ENCODE measurements at places on chromosomes 5 and 9.

DNA sequence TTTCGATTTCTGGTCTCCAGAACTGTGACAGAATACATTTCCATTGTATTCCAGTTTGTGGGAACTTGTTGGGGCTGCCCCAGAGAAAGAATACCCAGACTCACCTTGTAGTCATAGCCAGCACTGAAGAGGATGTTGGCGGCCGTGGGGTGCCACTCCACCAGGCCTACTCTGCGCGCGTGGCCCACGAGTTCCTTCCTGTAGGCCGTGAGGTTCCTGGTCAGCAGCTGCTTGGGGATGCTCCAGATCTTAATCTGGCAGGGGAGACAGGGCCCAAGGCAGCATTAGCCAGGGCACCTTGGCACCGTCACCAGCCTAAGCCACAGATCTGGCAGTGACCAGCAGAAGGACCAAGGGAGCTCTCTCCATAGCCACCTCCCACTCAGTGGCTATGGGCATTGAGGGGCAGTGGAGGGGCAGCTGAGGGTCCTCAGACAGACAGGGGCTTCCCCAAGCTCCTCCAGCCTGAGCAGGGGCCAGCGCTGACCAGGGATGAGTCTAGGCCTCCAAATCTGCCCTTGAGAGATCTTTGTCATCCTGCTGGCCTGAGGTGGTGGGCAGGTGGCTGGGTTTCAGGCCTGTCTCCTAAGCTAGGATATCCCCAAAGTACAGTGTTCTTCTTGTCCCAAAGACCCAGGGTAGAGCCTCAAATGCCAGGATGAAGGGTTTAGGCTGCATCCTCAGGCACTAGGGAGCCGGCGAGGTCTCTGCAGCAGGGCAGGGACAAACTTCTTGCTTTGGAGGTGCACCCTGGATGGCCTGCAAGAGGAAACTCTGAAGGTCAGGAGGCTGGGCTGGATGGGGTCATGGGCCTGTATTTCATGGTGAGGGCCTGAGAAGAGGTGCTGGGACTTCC is 15.9 kb upstream of the TRIM14 start:
- no peak for DNase-seq

DNA sequence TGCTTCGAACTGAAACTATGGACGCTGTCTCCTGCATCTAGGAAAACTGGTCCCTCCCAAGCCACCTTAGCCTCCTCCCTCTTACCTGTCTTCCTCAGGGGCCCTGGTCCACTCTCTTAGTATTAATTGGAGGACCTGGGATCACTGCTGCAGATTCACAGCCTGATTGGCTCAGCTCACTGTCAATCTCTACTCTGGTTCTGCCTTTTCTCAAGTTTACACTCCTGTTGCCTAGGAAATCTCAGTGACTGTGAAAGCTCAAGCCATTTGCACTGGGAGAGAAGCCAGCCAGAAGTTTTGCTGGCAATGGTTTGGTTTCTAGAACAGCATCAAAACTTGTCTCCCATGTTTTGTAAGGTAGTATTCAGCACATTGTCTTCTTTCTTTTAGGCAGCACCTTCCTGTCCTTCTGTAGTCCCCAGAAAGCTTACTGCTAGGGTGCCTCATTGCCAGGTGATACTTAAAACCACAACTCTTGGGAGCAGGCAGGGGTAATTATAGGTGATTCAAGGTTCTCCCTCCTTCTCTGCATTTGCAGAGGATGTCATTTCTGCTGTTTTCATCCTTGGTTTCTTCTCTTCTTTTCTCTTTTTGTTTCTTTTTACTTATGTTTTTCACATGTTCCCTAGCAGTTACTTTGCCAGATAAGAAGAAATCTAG is at the start of gene CAPSL:
Gene CAPSL, minus strand, starts transcription at position 55 of the 660 bp plus-strand sequence. CDS start 17,502 bp downstream, outside the sequence.
- peak; percentile 5 for DNase-seq

GRCh38 chr9:135536216-135536615 is 9.7 kb upstream of the OBP2A start:
- DNase-seq: no peak

GRCh38 chr9:14281136-14281795 is 32.7 kb downstream of the NFIB start:
- DNase-seq: no peak

DNA sequence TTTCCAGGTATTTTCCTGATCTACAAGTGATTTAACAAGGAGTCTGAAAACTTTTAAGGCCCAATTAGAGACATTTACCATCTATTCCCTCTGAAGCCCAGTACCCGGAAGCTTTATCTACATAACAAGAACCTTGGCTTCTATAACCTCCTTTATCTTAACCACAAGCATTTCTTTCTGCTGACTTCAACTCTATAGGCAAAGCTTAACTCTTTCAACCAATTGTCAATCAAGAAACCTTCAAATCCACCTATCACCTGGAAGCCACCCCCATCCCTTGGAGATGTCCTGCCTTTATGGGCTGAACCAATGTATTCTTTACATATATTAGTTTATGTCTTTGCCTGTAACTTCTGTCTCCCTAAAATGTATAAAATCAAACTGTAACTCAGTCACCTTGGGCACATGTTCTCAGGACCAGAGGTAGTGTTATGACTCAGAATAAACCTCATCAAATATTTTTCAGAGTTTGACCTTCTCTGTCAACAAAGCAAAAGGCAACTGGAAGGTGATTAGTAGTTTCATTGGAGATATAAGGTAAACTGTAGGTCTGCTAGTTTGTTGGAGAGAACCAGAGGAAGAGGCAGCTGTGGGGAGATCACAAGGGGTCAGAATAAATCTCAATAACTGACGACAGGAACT is 13.0 kb upstream of the RIMOC1 start:
- DNase-seq: no peak

- peak; percentile 50 for DNase-seq
Measured at GRCh38 chr5:68711293-68712200, 382.3 kb upstream of the SLC30A5 start.

DNA sequence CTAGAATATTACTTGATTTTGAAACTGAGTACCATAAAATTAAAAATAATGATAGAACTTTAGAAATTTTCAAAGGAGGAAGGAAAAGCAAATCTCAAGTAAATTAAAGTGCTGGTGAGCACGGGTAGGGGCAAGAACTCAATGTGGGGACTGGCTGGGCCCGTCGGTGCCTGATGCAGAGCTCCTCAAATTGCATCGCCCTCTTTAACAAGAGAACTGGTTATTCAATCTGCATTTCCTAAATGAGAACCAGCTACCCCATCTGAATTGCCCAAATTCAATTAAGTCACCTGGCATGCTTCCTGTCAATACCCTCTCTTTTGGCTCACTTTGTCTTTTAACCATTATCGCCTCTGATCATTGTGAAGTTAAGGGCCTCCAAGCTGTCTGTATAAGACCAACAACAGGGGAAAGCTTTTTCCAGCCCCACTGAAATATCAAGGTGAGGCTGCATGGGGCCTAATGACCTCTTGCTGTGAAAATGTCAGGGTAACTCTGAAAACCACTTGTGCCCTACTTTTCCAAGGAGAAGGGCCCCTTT is 316.7 kb downstream of the SLIT3 start:
- no peak for DNase-seq

DNA sequence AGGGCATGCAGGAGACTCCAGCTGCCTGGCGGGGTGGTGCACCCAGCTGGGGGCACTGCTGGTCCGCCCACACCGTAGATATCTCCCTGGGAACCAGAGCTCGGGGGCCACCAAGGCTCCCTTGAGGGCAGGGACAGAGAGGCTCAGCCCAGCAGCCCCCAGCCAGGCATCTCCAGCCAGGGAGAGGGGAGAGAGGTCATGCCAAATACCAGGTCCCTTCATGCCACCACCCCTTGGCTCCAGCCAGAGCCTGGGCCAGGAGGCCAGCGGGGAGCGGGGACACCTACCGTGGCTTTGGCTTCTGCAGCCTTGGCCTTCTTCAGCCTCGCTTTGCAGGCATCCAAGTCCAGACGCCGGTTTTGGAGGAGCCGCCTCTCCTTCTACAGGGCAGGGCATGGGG is 14.0 kb downstream of the SH3GLB2 start:
- no peak for DNase-seq

DNA sequence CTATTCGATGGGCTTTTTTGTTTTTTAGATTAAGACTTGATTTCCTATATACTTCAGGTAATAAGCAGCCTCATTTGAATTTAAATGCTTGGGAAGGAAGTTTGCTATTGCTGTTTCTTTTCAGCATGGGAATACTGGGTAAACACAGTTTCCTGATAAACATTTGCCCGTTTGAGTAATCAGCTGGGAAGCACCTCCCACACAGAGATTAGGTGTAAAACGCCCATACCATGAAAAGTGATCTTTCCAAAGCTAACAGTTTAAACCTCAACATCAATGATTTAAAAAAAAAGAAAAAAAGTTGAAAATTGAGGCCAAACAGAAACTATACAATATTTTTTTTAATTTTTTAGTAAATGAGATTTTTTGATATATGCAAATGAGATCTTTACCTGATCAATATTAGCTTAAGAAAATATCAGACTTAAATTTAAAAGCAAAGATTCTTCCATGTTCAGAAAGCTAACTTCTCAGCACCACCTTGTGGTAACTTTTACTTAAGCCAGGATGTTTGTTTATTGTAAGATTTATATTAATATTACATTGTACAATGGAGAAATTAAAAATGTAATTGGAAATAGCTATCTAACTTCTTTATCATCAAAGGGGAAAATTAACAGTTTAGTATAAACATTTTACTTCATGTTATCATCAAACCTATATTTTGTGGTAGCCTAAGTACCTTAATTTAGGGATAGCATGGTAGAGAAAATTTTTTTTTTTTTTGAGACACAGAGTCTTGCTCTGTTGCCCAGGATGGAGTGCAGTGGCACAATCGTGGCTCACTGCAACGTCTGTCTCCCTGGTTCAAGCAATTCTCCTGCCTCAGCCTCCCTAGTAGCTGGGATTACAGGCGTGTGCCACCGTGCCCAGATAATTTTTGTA is 39.8 kb downstream of the F2RL2 start:
- DNase-seq: no peak

DNA sequence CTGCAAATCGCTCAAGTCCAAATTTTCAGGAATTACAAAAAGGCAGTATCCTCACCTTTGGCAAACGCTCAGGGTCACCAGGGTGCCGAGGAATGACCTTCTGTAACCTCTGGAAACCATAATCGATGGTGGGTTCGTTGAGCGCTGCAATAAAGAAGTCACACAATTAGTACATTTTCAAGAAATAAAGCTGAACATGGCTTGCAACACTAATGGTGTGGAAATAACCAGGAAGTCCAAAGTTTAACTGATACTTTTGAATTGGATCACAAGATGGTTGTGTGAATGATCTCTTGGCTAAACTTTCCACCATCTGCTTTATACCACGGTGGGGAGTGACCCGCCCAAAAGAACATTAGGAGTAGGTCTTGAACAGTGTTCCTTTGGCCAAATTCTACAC is 368.7 kb downstream of the EBF1 start:
- no peak for DNase-seq

- no peak for DNase-seq
Measured at GRCh38 chr9:137299203-137299565, 2.9 kb downstream of the NRARP start.

DNA sequence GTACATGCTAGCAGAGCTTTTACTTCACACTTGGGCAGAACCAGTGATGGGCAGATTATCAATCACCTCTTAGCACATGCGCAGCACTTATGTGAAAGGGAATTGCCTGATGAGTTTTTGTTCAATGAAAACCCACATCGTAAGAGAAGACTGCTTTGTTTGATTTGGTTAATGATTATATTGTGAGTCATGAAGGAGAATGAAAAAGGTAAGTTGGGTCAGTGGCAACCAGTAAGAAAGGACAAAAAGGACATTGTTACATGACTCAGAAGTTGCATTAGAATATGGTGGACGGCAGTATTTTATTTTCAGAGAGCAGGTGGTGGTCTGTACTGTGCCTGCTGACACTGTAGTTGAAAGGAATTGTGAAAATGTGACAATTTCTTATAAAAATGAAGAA is 127.4 kb downstream of the AOPEP start:
- DNase-seq: no peak

- DNase-seq: no peak
Measured at GRCh38 chr9:18441261-18441660, 32.7 kb upstream of the ADAMTSL1 start.

DNA sequence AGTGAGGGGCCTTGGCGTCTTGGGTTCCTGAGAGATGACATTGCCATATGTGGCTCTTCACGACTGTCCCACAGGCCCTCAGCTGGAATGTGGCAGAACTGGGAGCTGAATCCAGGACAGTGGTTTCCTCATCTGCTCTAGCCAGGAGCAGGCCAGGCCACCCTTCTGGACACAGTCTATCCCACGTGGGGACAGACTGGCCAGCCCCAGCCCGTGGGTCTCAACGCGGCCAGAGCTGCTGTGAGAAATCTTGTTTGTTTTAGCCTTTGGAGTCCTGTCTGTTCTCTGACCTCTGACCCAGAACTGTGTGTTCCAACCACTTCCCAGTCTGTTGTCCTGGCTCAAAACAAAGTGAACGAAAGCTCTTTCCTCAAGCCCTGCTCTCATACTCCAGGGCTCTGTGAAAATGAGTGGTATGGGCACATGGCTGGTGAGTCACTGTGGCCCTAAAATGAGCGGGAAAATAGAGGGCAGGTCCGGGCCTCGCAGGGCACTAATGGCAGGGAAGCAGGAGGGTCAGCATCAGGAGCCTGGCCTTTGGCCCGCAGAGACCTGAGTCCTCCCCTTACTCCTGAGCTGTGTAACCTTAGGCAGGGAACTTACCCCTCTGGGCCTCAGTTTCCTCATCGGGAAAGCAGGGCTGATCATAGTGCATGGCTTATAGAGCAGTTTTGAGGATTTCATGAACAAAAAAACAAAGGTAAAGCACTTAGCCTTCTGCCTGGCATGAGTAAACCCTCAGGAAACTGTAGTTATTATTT is 34.8 kb upstream of the GLRX start:
- DNase-seq: no peak

GRCh38 chr5:58204966-58205365 is 254.9 kb downstream of the PLK2 start:
- no peak for DNase-seq

DNA sequence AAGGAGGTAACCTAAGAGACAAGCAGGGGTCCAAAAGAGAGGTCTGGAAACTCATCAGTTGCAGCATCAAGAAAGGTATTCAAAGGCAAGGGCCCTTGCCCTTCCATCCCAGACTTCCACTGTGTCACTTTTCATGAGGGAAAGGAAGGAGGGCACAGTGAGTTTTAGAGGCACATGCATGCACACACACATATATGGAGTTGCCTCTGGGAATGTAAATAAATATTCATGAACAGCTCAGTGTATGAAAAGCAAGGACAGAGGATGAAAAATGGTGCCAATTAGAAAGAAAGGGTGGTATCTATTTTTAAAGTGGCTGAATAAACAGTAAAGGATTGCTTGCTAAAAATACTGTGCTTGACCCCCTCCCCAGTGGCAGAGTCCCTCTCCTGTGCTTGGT is 105.3 kb upstream of the LRRTM2 start:
- no peak for DNase-seq

DNA sequence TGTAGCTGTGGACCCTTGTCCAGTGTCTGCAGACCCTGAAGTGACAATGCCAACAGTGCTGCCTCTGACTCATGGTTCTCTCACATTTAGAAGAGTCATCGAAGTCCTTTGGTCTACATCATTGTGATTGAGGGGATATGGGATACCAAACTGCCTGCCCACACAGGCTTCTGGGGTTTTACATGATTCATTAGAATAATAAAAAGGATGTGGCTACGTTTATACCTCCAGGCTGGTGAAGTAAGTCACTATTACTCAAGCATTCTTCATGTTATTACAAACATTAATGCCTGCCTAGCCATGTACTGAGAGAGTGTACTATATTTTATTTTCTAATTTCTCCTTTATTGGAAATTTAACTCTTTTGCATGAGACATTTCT is 365.7 kb downstream of the SPATA31D1 start:
- DNase-seq: no peak

- no peak for DNase-seq
Measured at GRCh38 chr9:129885018-129885669, 49.9 kb downstream of the USP20 start.

GRCh38 chr5:73263001-73263710 is 90.2 kb downstream of the TMEM174 start:
- no peak for DNase-seq
